PC-9 (cell line): ENCODE measurements at places on chromosomes 12 and 14. TPM values are rescaled to one million over a fixed set of nuclear protein-coding genes. Genes with fewer than 3 reads are reported as not detected.

- DNase-seq, result no peak
Measured at GRCh38 chr12:47889040-47889439, 15.8 kb downstream of the VDR start.

Gene WNT1
- not detected in 2 replicates for total RNA-seq

- DNase-seq, result no peak
Measured at GRCh38 chr12:121810234-121810817, 6.5 kb downstream of the SETD1B start.

Gene PZP
- total RNA-seq, result not detected in 2 replicates

Gene FAM161B
- 1.6 TPM in 2 replicates for total RNA-seq

Gene OVCH1
- not detected in 2 replicates for total RNA-seq

Gene HOXC9
- 7.5 and 10.2 TPM in 2 replicates for total RNA-seq

- DNase-seq, result no peak
Measured at GRCh38 chr12:96814200-96814599, 92.9 kb upstream of the NEDD1 start.

- no peak for DNase-seq
Measured at GRCh38 chr12:76263696-76264095, 84.5 kb downstream of the BBS10 start.
